Islet precursor cell (in vitro differentiated cells): ENCODE measurements at places on chromosomes 12 and 14.
A peak's percentile ranks its signal among the peaks of the same experiment; 100 is the strongest.

DNA sequence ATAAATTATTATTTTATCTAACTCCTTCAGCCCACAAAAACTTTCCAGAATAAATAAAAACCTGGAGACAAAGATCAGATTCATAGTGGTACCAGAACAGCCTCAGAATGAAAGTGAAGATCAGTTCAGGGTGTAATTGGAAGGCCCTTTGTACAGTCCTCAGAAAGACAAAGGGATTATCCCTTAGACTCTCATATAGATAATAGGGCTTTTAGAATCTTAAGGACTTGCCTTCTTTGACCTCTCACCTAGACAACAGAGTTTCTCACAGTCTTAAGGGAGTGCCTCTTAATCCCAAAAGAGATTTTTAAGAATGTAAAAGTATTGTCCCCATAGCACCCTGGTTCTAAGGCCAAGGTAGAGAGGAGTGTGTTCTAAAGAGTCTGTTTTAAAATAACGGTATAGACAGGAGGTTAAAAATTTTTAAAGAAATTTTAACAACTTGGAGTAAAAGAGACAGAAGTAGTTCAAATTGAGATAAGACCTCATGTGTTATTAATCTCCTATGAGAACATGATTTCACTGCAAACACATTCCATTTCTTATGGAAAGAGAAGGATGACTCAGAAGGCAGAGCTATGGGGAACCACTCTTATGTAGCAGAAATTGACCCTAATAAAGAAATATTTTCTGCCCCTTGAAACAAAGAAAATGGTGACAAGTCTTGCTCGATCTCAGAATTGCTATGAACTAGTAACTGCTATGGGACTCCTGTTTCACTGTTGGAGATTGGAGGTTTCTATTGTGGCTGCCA, 24.2 kb upstream of the NOVA1 start:
- DNase-seq: no peak

GRCh38 chr12:9361879-9362326, 153.7 kb upstream of the PZP start:
- DNase-seq: no peak

DNA sequence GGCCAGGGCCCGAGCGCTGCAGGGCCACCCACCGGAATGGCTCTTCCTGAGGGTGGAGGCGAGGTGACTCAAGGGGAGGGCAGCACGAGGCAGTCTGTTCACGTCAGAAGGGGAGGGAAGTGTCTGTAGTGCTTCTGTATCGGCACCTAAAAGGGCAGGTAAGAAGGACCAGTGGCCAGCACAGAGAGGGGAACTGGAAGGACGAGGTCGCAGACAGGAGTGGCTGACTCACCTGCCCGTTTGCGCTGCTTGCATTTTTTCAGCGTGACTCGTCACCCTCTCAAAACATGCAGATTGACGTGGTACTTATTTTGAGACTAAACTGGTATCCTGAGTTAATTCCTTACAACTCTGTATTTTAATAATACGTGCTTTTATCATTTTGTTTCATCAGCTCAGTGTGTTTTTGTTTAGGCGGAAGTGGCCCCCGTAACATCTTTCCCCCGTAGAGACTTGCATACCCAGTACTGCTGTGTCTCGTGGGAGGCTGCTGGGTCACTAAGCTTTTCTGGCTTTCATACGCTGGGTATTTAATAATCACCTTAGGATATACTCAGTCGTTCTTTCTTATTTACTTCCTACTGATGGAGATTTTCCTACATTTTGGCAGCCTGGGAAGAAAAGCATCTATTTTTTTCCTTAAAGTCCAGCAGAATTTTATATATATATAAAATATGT, 26.4 kb downstream of the SFSWAP start:
- peak; percentile 99 for DNase-seq

GRCh38 chr12:109779382-109779781, 53.8 kb downstream of the TRPV4 start:
- peak; percentile 53 for DNase-seq

- no peak for DNase-seq
These were observed 331.4 kb downstream of the TMTC2 start for GRCh38 chr12:83018088-83018487.

DNA sequence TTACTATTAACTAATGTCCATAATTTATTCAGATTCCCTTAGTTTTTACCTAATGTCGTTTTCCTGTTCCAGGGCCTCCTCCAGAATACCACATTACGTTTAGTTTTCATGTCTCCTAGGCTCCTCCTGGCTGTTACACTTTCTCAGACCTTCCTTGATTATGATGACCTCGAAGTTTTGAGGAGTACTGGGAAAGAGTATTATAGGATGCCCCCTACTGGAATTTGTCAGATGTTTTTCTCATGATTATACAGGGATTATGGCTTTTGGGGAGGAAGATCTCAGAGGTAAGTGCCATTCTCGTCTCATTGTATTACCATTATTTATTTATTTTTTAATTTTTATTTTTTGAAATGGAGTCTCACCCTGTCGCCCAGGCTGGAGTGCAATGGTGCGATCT, 17.7 kb upstream of the C1S start:
- DNase-seq: no peak

GRCh38 chr14:39268393-39268792, 34.7 kb downstream of the MIA2 start:
- DNase-seq: no peak

GRCh38 chr12:66087365-66087943, 43.1 kb downstream of the LLPH start:
- DNase-seq: peak; percentile 70

DNA sequence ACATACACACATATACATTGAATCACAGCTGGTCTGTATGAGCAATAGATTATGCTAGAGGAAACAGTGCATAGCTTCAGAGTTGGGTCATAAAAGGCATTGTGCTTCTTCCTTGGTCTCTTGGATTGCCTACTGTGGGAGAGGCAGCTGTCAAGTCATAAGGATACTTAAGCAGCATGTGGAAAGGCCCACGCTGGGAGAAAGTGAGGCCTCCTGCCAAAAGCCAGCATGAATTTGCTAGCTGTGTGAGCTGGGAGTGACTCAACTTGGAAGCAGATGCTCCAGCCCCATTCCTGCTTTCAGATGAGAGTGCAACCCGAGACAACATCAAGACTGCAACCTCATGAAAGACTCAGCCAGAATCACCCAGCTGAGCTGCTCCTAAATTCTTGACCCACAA, 311.9 kb upstream of the TBX3 start:
- no peak for DNase-seq

DNA sequence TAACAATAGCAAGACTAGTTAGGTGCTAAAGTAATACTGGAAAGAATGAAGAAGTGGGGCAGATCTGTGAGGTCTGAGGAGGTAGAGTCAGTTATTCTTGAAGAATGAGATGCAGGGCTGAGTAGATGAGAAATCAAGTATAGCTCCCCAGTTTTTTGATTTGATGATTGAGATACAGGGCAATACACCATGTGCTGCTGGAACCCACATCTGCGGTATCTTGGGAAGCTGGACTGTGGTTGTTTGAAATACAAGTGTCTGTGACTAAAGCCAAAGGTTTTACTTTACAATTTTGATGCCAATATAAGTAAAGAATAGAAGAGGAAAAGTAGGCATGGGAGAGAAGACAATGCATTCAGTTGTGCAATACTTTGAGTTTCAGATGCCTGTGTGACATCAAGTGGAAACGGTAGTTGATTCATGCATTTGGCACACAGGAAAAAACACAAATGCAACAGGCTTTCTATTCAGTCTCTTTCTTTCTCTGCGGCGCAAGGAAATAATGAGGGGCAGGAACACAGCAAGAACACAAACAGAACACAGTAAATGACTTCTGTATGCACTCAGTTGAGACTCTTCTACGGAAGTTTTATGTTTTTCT, 190.2 kb upstream of the SLC38A2 start:
- no peak for DNase-seq

DNA sequence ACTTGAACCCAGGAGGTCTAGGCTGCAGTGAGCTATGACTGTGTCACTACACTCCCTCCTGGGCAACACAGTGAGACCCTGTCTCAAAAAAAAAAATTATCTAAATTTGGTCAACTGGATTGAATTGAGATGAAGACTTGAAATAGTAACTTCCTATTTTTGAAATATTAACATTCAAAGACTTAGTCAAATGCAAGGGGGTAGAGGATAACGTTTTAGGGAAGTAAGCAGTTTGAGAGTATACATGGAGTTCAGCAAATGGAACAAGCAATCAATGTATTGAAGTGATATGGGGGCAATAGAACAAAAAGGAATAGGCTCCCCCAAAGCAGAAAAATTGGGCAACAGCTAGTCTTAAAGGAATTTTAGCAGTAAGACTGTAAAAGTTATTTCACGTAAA, 4.6 kb upstream of the MFAP5 start:
- DNase-seq: no peak

DNA sequence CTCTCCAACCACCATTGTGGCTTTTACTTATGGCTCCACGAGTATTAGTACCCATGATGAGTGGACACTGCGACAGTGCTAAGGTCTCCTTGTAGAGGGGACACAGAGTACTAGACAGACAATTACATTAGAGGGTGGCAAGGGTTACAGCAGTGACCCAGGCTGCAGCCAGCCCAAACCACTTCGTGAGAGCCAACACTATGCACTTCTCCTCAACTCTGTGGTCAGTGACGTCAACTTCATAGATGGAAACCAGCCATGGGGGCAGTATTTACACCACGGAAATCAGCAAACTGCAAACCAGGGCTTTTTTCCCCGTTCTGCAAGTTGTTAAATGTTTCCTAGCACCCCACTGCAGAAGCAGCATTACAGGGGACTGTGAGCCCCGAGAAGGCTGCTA, 61.6 kb upstream of the ZFP36L1 start:
- DNase-seq: no peak

GRCh38 chr12:4962539-4963486, 53.1 kb downstream of the KCNA1 start:
- peak; percentile 80 for DNase-seq

GRCh38 chr12:51465491-51465890, 40.9 kb downstream of the SLC4A8 start:
- DNase-seq: no peak

- DNase-seq: no peak
These were observed 140.5 kb downstream of the ZFP36L1 start for GRCh38 chr14:68652433-68652690.

- DNase-seq: no peak
These were observed 151.1 kb upstream of the HMGA2 start for GRCh38 chr12:65673156-65673690.

- no peak for DNase-seq
These were observed 450.0 kb downstream of the FOXG1 start for GRCh38 chr14:29216268-29217232.

GRCh38 chr14:55103005-55103640, 25.9 kb upstream of the LGALS3 start:
- peak; percentile 99 for DNase-seq

DNA sequence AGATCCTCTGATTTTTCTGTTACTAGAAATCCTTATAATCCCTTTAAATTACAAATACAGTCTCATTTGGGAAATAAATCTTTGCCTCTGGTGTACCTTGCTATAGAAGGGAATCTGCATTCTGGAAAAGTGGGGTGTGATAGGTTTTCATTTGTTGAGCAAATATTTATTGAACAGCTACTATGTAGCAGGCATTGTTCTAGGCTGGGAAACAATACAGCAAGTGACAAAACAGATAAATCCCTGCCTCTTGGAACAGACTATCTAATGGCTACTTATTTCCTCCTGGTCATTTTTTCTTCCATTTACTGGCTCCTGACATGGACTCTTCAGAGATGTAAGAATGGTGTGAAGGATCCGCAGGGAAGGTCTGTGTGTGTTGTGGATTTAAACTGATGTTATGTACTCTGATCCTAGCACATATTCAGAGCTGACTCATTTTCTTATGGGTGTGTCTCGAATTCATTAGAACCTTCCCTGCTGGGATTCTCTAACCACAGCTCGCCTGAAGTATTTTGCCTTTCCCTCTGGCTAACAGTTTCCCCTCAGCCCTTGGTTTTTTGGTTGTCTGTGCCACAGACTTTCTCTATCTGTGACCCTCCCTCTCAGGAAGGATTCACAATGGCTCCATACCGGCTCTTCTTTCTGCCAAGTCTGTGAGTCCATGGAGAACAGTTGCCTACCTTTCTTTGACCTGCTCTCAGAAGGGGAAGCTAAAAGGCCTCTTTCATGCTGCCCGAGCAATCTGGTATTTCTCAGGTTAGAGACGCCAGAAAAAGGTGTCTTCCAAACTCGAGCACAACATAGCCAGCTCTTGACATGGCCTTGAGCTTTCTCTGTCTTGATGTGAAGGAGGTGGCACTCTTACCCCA, 53.7 kb downstream of the TMTC2 start:
- DNase-seq: peak; percentile 71

GRCh38 chr12:132407451-132407961, 78.1 kb upstream of the GALNT9 start:
- DNase-seq: no peak

DNA sequence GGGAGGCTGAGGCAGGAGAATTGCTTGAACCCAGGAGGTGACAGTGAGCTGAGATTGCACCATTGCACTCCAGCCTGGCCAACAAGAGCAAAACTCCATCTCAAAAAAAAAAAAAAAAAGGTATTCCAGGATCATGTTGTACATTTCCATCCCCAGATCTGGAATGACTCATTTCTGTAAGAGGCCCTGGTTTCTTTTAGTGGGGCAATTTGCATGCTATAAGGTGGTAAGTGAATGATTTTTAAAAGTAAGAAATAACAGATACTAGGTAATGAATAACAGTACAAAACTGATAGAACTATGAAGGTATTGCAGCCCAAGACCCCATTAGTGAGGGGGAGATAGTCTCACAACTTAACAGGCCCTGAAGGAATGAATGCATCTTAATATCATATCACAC, 17.7 kb upstream of the ADCK1 start:
- no peak for DNase-seq

- no peak for DNase-seq
These were observed 58.5 kb downstream of the GPR135 start for GRCh38 chr14:59406454-59407245.

GRCh38 chr14:63209160-63209559, 4.9 kb downstream of the RHOJ start:
- DNase-seq: no peak

GRCh38 chr14:59511916-59512575, 27.7 kb downstream of the JKAMP start:
- no peak for DNase-seq

- no peak for DNase-seq
These were observed 58.8 kb downstream of the STON2 start for GRCh38 chr14:81341370-81341769.

DNA sequence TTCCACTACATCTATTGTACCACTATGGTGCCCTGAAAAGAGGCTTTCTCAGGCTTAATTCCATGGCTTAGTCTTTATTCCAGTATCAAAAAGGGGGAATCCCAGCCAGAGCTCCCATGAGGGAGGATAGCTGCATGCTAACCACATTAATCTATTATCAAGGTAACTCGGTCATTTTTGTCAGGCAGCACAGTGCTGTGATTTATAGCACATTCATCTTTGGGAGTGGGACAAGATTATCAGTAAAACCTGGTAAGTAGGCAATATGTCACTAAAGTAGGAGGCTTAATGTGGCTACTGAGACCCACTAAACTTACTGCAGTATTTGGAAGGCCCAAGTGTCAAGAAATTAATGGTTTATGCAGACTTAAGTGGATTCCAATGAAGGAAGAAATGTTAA, 58.9 kb downstream of the DAD1 start:
- no peak for DNase-seq

- no peak for DNase-seq
These were observed 864.2 kb upstream of the MGAT4C start for GRCh38 chr12:87120440-87120839.

- DNase-seq: peak; percentile 58
These were observed 7.6 kb downstream of the TEDC1 start for GRCh38 chr14:105498430-105499255.
